ENCODE measurements at places on chromosomes 2 and 18.

DNA sequence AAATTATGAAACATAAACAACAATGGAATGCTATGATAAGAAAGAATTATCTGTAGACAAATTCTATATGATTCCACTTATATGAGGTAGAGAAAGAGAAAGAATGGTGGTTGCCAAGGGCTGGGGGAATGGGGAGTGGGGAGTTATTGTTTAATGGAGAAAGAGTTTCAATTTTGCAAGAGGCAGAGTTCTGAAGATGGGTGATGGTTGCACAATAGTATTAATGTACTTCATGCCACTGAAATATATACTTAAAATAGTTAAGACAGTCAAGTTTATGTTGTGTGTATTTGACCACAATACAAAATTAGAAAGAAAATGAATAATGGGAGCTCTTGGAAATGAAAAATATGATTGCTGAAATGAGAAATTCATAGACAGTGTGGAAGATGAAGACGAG, 22.6 kb upstream of the FAM117B start:
- DNase-seq, result no peak

DNA sequence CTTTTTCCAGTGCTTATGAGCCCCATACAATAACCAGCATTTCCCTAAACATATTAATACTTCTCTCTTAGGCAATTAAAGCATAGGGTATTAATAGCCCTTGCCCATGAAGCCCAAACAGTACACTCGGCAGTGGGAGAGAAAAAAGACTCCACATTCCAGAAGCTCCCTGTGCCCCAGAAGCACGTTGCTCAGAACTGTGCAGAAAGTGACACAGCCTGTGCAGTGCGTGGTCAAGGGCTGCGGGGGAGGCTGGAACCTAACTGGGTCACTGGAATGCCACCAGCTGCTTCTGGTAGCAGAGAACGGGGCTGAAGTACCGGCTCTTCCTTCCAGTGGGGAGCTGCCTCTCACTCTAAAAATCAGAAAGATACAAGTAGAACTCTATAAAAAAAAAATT, 32.7 kb downstream of the EIPR1 start:
- no peak for DNase-seq

DNA sequence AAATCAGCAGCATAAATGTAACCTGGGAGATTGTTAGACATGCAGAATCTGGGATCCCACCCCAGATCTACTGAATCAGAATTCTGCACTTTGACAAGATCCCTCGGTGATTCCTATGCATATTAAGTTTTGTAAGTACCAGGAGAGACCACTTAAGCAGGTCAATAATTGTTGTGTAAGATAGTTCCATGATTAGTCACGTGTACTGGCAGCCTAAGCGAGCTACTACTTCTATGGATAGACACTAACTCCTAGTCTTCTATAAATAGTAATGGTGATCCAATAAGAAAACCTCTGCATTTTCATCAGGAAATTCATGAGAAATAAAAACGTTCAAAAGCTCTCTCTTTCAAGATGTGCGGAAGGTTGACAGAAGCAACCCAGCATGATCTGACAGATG, 988.2 kb upstream of the CHAC2 start:
- DNase-seq, result no peak

DNA sequence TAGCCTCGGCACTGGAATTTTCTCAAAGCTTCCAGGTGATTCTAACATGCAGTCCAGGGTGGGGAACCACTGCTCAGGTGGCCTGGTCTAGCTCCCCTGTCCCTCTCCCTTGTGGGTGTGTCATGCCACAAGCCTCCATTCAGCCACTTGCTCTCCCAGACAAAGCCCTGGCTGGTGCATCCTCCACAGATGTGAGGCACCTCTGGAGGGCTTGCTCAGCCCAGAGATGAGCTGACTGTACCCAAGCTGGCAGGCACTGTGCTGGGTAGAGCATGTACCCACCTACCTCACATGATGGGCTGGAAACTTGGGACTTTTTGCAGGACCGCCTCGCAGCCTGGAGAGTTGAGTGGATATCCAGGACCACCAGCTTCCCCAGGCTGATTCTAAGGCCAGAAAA, 88.1 kb downstream of the ZBTB7C start:
- DNase-seq, result no peak

DNA sequence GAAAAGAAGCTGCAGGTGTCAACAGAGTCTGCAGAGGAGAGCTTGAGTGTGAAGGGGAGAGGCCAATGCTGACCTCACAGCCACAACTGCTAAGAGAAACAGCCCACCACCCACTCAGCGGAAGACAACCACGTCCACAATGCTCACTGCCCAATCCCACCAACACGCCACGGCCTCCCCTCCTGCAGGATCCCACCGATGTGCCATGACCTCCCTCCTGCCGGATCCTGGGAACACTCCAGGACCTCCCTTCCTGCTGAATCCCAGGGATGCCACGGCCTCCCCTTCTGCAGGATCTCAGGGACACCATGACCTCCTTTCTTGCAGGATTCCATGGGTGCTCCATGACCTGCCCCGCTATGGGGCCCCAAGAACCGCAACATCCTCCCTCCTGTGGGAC, 267.7 kb downstream of the TWIST2 start:
- DNase-seq, result no peak

DNA sequence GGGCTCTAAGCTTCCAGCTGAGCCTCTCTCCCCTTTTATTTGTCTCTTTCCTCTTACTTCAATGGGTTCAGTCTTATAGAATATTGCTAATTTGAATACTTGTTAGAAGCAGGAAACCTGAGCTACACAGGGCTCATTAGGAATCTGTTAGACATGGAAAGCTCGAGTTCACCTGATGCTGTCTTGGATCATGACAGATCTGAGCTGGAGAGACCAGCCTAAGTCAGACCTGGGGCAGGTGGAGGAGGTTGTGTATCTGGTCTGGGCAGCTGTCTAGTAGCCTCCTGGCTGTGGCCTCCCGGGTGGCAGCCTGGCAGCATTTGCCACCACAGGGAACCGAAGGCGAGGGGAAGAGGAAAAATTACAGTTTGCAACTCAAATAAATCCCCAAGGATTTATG, 185.9 kb downstream of the ICOS start:
- no peak for DNase-seq

DNA sequence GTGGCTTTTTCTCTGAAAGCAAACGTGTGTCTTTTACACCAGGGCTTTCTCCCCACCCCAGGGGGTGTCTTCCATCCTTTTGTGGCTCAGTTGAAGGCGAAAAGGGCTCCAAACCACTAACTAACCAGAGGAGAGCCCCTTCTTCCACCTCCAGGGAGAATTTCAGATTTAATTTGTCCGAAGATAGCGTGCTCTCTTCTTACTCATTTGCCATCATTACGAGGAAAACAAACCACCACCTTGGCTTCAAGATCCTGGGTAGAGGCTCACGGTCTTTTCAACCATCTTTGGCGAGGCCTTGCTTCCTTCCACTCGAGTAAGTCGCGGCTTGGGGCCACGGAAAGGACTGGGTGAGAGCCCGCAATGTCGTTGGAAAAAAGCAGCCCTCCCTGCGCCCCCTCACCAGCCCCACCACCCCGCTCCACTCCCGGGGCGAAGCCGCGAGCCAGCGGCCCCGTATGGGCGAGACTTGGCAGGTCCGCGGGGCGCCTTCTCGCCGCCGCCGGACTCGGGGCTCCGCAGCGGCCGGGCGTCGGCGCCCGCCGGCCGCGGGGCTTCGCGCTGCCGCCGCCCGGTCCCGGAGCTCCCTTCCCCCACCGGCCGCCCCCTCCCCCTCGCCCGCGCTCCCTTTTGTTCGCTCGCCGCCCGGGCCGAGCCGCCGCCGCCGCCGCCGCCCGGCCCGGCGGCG, 1.7 kb upstream of the ZNF532 start:
- DNase-seq, result peak; percentile 20

- DNase-seq, result no peak
These were observed 722 bp upstream of the C2orf15 start for GRCh38 chr2:99140860-99141109.

DNA sequence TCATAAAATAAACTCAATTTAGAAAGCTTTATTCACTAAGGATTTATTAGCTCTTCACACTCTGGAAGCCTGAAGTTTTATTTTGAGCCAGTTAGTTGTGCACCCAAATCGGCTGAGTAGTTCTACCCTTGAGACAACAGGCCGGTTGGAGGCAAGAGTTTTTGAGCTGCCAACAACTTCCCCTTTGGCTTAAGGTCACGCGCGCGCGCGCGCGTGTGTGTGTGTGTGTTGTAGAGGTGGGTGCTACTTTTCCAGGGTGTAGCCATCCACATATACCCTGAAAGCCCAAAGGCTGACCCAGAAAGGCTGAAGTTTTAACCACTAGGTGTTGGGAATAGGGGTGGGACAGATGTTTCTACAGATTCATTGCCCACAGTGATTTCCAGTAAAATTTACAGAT, 150.2 kb upstream of the LHCGR start:
- no peak for DNase-seq

DNA sequence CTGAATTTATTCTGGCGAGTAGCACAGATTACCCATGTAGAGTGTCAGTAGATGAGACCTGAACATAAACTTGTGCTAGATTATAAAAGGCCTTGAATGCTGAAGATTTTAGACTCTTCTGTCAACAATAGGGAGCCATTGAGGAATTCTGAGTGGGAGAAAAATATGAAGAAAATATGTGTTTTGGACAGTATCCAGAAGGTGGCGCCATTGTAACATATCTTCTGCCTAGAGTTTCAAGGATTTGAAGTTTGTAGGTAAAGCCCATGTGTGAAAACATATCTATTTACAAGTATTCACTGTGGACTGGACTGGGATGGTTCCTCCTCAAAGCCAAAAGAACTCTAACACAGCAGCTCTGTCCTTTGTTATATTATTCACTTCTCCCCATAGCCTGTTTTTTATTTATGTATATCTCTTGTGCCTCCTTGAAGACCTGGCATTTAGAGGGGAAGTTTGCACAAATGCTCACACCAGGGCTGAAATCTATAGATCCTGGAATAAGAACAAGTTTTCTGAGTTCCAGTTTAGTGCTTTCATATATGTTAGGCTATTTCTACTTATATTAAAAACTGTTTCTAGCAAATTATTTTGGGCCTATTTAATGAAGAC, 124.9 kb downstream of the RDH14 start:
- DNase-seq, result no peak
